Activated CD4-positive, alpha-beta T cell treated with anti-CD3 and anti-CD28 coated beads for 36 hours (primary cell): ENCODE measurements at places on chromosomes 2 and 18. TPM values are rescaled to one million over a fixed set of nuclear protein-coding genes. Genes with fewer than 3 reads are reported as not detected.

DNA sequence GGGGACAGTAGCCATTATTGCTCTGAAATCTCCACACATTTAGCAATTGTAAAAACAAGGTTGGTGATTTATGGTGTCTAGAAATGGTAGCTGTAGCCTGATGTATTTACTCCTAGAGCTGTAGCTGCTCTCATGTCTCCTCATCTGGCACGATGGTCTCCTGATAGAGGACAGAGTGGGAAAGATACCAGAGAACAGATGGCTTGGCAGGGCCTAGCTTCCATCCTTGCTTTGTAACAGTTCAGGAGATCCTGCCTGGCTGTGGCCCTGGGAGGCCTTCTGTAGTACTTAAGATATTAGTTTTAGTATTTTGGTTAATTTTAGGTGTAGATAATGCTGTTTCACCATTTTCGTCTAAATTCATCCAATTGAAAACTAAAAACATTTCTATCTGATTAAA is 6.7 kb downstream of the ATG16L1 start:
- no peak overlapping the region for H3K27ac ChIP-seq
- DNase-seq = no peak
- H3K4me3 ChIP-seq = no peak overlapping the region
- no peaks in the 10 kb centered on the region for H3K27me3 ChIP-seq

G6PC2 gene
- not detected for total RNA-seq

DNA sequence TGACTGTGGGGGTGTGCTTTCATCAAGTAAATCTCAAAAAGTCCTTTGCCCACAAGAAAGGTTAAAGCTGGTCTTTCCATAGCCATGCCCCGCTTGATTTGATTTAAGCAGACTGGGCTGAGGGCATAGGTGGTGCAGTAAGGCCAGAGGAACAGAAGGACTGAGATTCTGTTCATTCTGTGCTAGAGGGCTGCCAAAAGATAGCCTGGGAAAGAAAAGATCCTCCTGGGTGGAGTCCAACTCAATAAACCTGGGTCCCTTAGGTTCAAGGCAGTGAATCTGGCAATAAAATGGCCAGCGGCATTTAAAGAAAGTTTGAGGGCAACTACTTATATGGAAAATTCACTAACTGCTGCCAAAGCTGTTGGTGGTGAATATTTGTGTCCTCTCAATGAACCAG is 59.2 kb upstream of the MAP3K20 start:
- no peak for DNase-seq
- H3K4me1 ChIP-seq = no peaks in the 10 kb centered on the region
- H3K27me3 ChIP-seq = peaks cover 2% of the 10 kb centered on the region
- no peaks in the 10 kb centered on the region for H3K36me3 ChIP-seq

DUSP19 gene
- 4.2 TPM for total RNA-seq

DNA sequence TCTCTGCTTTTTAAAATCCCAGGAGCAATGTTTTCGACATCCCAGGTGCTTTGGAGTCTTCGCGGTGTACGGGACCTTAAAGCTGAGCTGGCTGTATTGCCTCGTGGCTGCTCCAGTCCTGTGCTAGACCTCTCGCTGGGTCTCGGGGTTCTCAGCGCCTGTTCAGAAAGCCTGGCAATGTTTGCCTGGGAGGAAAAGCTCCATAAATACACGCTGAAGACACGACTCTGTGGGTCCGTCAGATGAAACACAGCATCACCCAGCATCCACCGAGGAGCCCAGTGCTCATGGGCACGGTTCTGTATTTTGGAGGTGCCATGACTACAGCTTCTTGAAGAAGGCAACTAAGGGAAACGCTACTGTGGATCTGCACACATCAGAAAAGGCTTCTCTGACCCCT is 21.6 kb downstream of the MBP start:
- DNase-seq = no peak
- no peak overlapping the region for H3K27ac ChIP-seq
- no peak overlapping the region for H3K4me3 ChIP-seq
- peaks cover 51% of the 10 kb centered on the region for H3K36me3 ChIP-seq
- peaks cover 90% of the 10 kb centered on the region for H3K4me1 ChIP-seq

PDCD1 gene
- total RNA-seq = 37.2 TPM

TANC1 gene
- total RNA-seq = 1.1 TPM

GRCh38 chr2:705971-706511 is 28.8 kb upstream of the TMEM18 start:
- peaks cover 11% of the 10 kb centered on the region for H3K4me1 ChIP-seq
- H3K4me3 ChIP-seq = no peak overlapping the region
- H3K27me3 ChIP-seq = peaks cover 6% of the 10 kb centered on the region
- no peaks in the 10 kb centered on the region for H3K36me3 ChIP-seq
- peak; percentile 61 for DNase-seq

DNA sequence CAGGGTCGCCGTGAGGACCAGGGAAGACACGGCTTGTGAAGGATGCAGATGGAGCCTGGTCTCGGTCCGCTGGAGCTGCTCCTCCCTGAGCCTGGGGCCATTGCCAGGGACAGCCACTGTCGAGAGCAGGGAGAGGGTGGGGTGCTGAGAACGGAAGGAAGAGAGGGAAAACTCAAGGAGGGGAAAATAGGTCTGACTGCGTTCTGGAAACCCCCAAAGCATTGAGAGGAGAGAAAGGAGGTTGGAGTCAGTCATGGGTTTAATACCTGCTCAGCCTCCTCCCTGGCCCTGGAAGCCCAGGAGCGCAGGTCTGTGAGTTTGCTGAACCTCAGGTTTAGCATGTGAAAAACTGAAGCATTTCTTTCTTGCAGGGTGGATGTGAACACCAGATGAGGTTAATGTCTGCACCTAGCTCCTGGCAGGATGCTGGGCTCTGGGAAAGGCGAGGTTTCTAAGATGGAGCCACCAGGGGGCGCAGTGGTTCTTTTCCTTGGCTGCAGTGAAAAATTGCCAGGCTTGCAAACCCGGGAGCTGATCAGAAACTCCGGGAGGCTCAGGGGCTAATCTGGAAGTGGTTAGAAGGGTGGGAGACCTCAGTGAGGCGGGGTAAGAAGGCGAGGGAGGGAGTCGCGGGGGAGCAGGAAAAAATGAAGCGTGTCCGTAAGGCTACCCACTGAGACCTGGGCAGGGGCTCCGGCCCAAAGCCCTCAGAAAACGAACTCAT is 33.6 kb upstream of the RNF149 start:
- no peaks in the 10 kb centered on the region for H3K36me3 ChIP-seq
- H3K27me3 ChIP-seq = no peaks in the 10 kb centered on the region
- peaks cover 18% of the 10 kb centered on the region for H3K4me1 ChIP-seq
- DNase-seq = peak; percentile 85
- H3K4me3 ChIP-seq = no peak overlapping the region
- H3K27ac ChIP-seq = no peak overlapping the region

CD8B gene
- 2.3 TPM for total RNA-seq

GRCh38 chr18:36582988-36583745 is 245.6 kb downstream of the TPGS2 start:
- no peak for DNase-seq
- H3K4me3 ChIP-seq = no peak overlapping the region
- no peak overlapping the region for H3K27ac ChIP-seq
- H3K27me3 ChIP-seq = no peaks in the 10 kb centered on the region
- no peaks in the 10 kb centered on the region for H3K36me3 ChIP-seq
- no peaks in the 10 kb centered on the region for H3K4me1 ChIP-seq

NT5C1B gene
- not detected for total RNA-seq

MLPH gene
- 0.82 TPM for total RNA-seq

PRKAG3 gene
- total RNA-seq = not detected

DNA sequence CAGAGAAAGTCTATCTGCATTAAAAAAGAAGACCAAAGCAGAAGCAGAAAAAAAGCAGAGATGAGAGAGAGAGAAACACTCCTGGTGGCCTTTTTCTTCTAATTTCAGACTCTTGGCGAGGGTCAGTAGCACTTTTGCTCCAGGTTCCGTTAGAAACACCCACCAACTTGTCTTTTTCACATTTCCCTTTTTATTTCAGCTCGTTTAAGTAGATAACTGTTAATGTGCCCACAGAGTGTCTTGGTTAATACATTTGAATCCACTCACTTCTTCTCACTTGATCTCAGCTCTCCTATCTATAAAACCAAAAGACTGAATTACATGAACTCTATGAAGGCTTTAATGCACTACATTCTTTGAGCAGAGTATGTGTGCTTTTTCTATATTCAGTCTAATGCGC is 63.1 kb downstream of the AAK1 start:
- peak overlapping the region; percentile 45 for H3K27ac ChIP-seq
- no peak for DNase-seq
- no peak overlapping the region for H3K4me3 ChIP-seq
- peaks cover 87% of the 10 kb centered on the region for H3K4me1 ChIP-seq
- peaks cover 11% of the 10 kb centered on the region for H3K36me3 ChIP-seq
- no peaks in the 10 kb centered on the region for H3K27me3 ChIP-seq

- H3K27ac ChIP-seq = no peak overlapping the region
- no peaks in the 10 kb centered on the region for H3K36me3 ChIP-seq
- no peaks in the 10 kb centered on the region for H3K4me1 ChIP-seq
- H3K27me3 ChIP-seq = no peaks in the 10 kb centered on the region
- no peak overlapping the region for H3K4me3 ChIP-seq
- no peak for DNase-seq
Observed at GRCh38 chr2:51990684-51991083, 958.8 kb upstream of the NRXN1 start.

DNA sequence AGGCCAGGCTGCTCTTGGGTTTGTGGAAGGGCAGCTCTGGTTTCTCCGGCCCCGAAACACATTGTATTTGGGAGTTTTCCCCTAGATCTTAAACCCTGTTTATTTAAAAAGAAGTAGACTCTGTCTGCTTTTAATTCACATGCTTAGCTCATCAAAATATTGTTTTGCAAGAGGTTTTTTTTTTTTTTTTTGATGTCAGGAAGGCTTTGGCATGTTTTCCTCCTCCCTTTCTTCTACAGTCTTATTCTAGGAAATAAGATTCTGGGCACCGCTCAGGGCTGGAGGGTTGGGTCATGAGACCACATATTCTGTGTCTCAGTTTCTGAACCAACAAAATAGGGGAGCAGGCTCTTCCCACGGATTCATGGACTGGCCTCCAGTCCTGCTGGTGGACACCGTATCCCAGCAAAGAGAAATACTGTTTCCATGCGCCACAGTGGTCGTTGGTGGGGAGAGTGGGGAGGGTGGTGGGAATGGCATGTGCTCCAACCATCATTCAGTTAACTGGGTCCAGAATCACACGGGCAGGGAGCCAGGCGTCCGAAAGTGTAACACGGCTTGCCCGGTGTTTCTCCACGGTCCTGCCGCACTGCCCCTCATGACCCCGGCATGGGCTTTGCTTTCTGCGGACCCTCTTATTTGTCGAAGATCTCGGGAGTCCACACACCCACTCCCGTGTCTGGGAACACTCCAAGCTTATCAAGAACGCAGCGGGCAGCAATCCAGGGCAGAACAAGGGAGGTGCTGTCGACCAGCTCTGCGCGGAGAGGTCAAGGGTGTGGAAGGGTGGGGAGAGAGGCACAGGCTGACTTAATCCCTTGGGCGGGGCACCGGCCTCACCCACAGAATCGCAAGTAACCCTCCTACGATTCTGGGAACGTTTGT is 176.7 kb downstream of the GLI2 start:
- H3K36me3 ChIP-seq = no peaks in the 10 kb centered on the region
- no peaks in the 10 kb centered on the region for H3K4me1 ChIP-seq
- no peak overlapping the region for H3K27ac ChIP-seq
- H3K4me3 ChIP-seq = no peak overlapping the region
- DNase-seq = no peak

SERPINB4 gene
- total RNA-seq = not detected

KCNK3 gene
- not detected for total RNA-seq

- H3K4me1 ChIP-seq = peaks cover 3% of the 10 kb centered on the region
- H3K27me3 ChIP-seq = peaks cover 5% of the 10 kb centered on the region
- H3K36me3 ChIP-seq = no peaks in the 10 kb centered on the region
- H3K27ac ChIP-seq = no peak overlapping the region
Observed at GRCh38 chr18:44579028-44579702, 101.5 kb upstream of the SETBP1 start.

IL36A gene
- total RNA-seq = not detected

GRCh38 chr2:72127401-72128058 is 20.1 kb downstream of the CYP26B1 start:
- H3K27me3 ChIP-seq = peaks cover 8% of the 10 kb centered on the region
- no peak overlapping the region for H3K4me3 ChIP-seq
- H3K36me3 ChIP-seq = no peaks in the 10 kb centered on the region
- H3K27ac ChIP-seq = no peak overlapping the region
- H3K4me1 ChIP-seq = no peaks in the 10 kb centered on the region
- DNase-seq = no peak

- no peak overlapping the region for H3K4me3 ChIP-seq
- peaks cover 17% of the 10 kb centered on the region for H3K27me3 ChIP-seq
- no peak for DNase-seq
- no peaks in the 10 kb centered on the region for H3K36me3 ChIP-seq
- H3K4me1 ChIP-seq = no peaks in the 10 kb centered on the region
Observed at GRCh38 chr2:235553291-235553690, 59.4 kb downstream of the AGAP1 start.

DTNA gene
- total RNA-seq = 0.53 TPM
